Neural progenitor cell (in vitro differentiated cells): ENCODE measurements at places on chromosomes 13 and 19. TPM values are rescaled to one million over a fixed set of nuclear protein-coding genes. Genes with fewer than 3 reads are reported as not detected.
A peak's percentile ranks its signal among the peaks of the same experiment; 100 is the strongest.

Gene THAP8
- 6.7 and 9.5 TPM in 2 replicates for total RNA-seq

DNA sequence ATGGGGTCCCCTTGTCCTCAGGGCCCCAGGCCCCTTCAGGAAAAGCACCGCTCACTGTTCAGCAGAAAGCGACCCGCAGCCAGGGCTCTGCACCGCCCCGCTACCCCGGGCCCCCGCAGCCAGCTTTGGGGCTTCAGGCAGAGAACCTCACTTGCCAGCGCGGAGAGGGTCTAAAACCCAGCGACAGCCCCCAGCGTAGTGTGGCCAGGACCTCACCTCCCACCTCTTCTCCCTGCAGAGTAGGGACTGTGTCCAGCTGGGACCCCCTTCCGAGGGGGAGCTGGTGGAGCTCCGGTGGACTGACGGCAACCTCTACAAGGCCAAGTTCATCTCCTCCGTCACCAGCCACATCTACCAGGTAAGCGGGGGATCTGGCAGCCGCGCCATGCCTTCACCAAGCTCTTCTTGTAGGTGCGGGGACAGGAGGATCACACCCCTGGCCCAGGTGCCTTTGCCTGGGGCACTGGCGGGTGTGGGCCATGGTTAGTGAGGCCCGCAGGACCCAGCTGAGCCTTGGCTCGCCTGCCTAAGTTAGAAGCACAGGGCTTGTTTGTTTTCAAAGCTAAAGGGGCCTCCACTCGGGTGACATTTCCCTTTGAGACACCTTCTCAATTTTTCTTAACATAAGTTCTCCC, 175.7 kb downstream of the KDM4B start:
- no peak overlapping the region for H3K4me3 ChIP-seq
- no peak overlapping the region for H3K27ac ChIP-seq
- no peaks in the 10 kb centered on the region for H3K4me1 ChIP-seq
- no peak for DNase-seq
- H3K27me3 ChIP-seq = no peaks in the 10 kb centered on the region

DNA sequence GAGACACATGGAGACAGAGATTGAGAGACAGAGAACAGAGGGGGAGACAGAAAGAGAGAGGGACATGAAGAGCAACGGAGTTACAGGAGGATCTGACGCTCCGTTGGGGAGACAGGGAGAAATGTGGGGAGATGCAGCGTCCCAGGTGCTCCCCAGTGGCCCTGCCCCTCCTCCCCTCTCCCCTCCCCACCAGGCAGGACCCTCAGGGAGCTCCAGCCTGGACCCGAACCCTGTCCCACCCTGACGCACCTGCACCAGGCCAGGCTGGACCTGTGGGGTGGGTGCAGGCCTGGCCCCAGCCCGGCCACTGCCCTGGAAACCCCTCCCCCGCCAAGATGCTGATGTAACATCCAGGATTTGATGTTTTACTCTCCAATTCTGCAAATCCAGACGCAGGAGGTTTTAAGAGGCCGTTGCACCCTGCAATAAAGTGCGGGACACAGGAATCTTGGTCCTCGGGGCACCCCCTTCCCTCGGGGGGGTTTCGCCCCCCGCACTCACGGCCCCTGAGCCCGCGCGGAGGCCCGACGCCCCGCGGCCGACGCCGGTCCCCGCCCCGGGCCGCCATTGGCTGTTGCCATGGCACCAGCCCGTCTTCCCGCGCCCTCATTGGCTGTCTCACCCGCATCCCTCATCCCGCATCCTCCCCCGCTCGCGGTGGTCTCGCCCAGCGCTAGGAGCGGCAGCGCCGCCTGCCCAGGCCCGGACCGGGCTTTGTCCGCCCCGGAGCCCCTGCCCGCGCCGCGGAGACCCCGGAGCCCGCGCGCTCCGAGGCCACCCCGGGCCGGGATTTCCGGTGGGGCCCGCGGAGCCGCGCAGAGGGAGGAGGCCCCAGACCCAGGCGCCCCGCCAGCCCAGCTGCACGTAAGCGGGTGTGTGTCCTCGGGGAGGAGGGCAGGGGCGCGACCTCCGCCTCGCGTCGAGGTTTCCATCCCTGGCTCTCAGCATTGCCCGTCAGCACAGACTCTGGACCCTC, at the start of gene APC2:
APC2 (plus strand) TSS at position 655 of the 976 bp plus-strand sequence. CDS start 2,881 bp downstream, outside the sequence.
- peak within 1 kb of the TSS; percentile 46 for H3K4me3 ChIP-seq
- H3K27me3 ChIP-seq = peaks cover 97% of the 10 kb centered on the region
- H3K27ac ChIP-seq = no peak within 1 kb of the TSS
- no peaks in the 10 kb centered on the region for H3K36me3 ChIP-seq
- DNase-seq = peak; percentile 95

DNA sequence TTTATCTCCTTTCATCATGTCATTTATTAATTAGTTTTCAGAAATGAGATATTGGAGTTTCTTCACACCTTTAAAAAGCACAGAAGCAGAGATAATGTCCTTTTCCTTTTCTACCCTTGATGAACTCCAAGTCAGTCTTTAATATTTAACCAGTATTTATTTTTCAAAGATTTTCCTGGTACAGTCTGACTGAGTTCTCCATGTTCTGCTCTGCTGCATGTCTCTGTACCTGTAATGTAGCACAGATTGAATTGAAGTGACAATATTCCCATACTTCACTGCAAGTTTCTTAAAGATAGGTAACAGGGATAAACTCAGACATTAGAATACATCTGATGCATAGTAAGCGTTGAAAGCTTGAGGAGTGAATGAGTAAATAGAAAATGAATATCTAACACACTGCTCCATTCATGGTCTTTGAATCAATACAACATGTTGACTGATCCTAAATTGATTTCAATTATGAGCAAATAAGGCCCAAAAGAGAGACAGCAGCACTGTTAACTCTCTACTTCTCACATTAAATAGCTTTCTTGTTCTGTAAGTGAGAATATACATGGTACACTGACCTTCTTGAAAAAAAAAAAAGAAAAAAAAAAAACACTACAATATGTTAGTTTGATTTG, 1323.6 kb upstream of the PRR20A start:
- H3K27ac ChIP-seq = no peak overlapping the region
- H3K4me3 ChIP-seq = no peak overlapping the region
- H3K36me3 ChIP-seq = no peaks in the 10 kb centered on the region
- DNase-seq = no peak
- H3K27me3 ChIP-seq = no peaks in the 10 kb centered on the region

- peak overlapping the region; percentile 45 for H3K27ac ChIP-seq
- H3K27me3 ChIP-seq = no peaks in the 10 kb centered on the region
- peaks cover 55% of the 10 kb centered on the region for H3K36me3 ChIP-seq
- H3K4me3 ChIP-seq = peak overlapping the region; percentile 68
- H3K4me1 ChIP-seq = peaks cover 42% of the 10 kb centered on the region
Observed at GRCh38 chr13:91351980-91352379, 4.5 kb downstream of the MIR17HG start.
